Cardiac septum (tissue), 1 donor: ENCODE measurements at places on chromosomes 6 and 20. TPM values are rescaled to one million over a fixed set of nuclear protein-coding genes. Genes with fewer than 3 reads are reported as not detected.

CST7 gene
- total RNA-seq = 1.6 TPM

ENPP1 gene
- 3.3 TPM for total RNA-seq

MCHR2 gene
- not detected for total RNA-seq

DNA sequence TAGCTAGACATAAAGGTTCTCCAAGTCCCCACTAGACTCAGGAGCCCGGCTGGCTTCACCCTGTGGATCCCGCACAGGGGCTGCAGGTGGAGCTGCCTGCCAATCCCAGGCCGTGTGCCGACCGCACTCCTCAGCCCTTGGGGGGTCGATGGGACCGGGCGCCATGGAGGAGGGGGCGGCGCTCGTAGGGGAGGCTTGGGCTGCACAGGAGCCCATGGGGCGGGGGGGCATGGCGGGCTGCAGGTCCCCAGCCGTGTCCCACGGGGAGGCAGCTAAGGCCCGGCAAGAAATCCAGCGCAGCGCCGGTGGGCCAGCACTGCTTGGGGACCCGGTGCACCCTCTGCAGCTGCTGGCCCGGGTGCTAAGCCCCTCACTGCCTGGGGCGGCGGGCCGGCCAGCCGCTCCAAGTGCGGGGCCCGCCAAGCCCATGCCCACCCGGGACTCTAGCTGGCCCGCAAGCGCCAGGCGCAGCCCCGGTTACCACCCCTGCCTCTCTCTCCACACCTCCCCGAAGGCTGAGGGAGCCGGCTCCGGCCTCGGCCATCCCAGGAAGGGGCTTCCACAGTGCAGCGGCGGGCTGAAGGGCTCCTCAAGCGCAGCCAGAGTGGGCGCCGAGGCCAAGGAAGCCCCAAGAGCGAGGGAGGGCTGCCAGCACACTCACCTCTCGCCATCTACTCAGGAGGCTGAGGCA lies 26.5 kb upstream of the ID1 start:
- no peak for DNase-seq

GRCh38 chr20:53658322-53658721 lies 64.7 kb upstream of the ZNF217 start:
- DNase-seq = no peak

GRCh38 chr20:43007525-43007924 lies 182.2 kb downstream of the PTPRT start:
- DNase-seq = no peak

DNA sequence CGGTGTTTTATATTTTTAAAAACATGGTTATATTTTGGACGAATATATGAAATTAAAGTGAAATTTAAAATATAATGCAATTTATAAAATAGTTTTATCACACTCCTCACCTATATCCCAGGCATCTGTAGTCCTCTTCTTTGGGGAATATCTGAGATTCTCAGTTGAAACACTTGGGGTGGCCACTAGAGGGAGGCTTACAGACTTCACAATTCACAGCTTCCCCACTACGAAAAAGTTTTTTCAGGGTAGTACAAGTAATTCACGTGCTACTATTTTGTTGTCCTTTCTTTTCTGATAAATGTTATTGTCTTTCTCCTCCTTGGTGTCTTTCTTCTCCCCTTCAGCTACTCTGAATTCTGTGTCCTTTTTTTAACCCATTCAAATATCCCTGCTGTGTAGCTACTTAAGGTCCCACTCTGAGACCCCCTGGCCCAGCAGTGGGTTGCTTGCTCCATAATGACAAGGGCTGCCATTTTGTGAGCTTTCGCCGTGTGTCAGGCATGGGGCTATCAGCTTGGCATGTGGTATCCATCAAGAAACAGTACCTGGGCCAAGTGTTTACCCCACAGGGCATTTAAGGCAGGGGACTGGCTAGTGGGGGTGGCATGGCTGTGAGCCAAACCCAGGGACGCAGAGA lies 43.6 kb upstream of the PHACTR3 start:
- no peak for DNase-seq
